Vagina (tissue), 2 donors: ENCODE measurements at places on chromosomes 7 and 10.

DNA sequence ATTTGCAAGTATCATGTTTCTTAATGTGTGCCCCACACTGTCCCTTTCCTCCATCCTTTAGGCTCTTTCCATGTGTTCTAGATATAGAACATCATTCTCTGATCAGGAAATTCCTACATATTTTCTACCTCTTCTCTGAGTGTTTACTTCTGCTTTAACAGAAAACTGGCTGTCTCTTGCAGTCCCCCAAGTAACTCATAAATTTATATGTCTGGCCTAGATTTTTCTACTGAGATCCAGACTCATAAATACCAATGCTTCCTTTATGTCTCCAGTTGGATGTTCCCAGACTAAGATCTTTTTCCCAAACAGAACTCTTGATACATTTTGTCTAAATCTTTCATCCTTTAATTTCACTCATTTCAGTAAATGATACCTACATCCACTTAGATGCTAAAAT is 181.8 kb downstream of the CDK14 start:
- no peak for DNase-seq
- H3K4me3 ChIP-seq: no peak overlapping the region
- no peaks in the 10 kb centered on the region for H3K27me3 ChIP-seq
- no peaks in the 10 kb centered on the region for H3K36me3 ChIP-seq

DNA sequence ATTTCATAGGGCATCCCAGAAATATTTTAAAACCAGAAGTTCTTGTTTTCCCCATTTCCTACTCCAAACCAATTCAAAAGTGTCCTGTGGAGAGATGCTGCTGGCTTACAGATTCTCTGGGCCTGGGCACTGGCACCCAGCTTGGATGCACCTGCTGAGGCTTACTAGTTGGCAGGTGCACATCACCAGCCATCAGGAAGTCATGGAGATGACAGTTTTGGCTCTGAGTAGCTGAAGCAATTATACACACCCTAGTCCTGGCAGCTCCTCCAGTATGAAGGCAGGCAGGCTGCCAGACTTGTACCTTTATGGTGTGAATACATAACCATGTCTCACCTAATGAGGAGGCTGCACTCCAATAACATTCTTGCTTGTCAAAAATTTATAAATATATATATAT is 276.6 kb upstream of the GHITM start:
- no peaks in the 10 kb centered on the region for H3K4me1 ChIP-seq
- no peak for DNase-seq
- H3K27ac ChIP-seq: no peak overlapping the region
- H3K36me3 ChIP-seq: no peaks in the 10 kb centered on the region

- H3K27me3 ChIP-seq: no peaks in the 10 kb centered on the region
- DNase-seq: no peak
- no peaks in the 10 kb centered on the region for H3K36me3 ChIP-seq
- no peak overlapping the region for H3K4me3 ChIP-seq
These were observed 103.4 kb downstream of the PRTFDC1 start for GRCh38 chr10:24849051-24849450.

DNA sequence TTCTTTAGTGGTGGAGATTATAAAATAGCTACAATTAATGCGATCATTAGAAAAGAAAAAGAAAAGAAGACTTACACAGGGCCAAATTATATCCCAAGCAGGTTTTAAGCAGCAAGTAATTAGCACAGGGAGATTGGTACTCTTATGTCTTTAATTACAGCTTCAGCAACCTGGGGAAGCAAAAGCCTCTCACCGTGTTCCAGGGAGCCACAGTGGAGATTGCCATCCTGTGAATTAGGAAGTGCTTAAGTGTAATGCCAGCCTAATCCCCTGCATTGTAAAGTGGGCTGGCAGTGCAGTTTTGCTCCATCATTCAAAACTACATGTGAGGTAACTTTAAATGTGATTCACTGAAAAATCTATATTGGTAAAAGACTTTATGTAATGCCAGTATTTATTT is 533.5 kb upstream of the COBL start:
- no peaks in the 10 kb centered on the region for H3K36me3 ChIP-seq
- H3K4me3 ChIP-seq: no peak overlapping the region
- H3K4me1 ChIP-seq: no peaks in the 10 kb centered on the region
- DNase-seq: no peak
- H3K27ac ChIP-seq: no peak overlapping the region

GRCh38 chr10:17788646-17789045 is 20.5 kb upstream of the MRC1 start:
- no peak overlapping the region for H3K4me3 ChIP-seq
- H3K36me3 ChIP-seq: no peaks in the 10 kb centered on the region
- DNase-seq: no peak
- H3K4me1 ChIP-seq: no peaks in the 10 kb centered on the region
- no peaks in the 10 kb centered on the region for H3K27me3 ChIP-seq

- H3K4me3 ChIP-seq: no peak overlapping the region
- no peaks in the 10 kb centered on the region for H3K27me3 ChIP-seq
- no peak overlapping the region for H3K27ac ChIP-seq
- no peaks in the 10 kb centered on the region for H3K36me3 ChIP-seq
These were observed 3.2 kb upstream of the VSTM4 start for GRCh38 chr10:49118430-49119074.

GRCh38 chr10:103747193-103747865 is 108.0 kb downstream of the SH3PXD2A start:
- H3K27me3 ChIP-seq: no peaks in the 10 kb centered on the region
- peaks cover 47% of the 10 kb centered on the region for H3K4me1 ChIP-seq
- no peak overlapping the region for H3K4me3 ChIP-seq
- no peak for DNase-seq
- peak overlapping the region; percentile 81 for H3K27ac ChIP-seq
- no peaks in the 10 kb centered on the region for H3K36me3 ChIP-seq

- no peaks in the 10 kb centered on the region for H3K4me1 ChIP-seq
- DNase-seq: no peak
- no peak overlapping the region for H3K27ac ChIP-seq
These were observed 78.3 kb upstream of the NOBOX start for GRCh38 chr7:144481833-144482232.

DNA sequence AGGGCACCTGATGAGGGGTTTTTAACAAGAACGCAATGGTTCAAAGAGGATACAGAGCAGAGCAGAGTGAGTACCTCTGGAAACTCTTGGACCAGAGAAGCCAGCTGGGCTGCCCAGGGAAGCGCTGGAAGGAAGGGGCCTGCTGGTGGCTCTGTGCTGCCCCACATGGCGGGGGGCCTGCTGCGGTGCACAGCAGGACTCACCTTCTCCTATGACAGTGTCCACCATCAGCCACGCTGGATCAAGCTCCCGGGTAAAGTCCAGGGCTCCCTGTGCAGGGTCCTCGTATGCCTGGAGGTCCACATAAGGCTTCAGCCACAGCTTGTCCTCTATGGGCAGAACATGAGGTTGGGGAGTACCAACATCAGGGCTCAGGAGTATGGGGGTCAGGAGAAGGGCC is 12.5 kb downstream of the EPHA1 start:
- no peaks in the 10 kb centered on the region for H3K27me3 ChIP-seq
- DNase-seq: no peak
- no peak overlapping the region for H3K4me3 ChIP-seq
- no peak overlapping the region for H3K27ac ChIP-seq
- peaks cover under 1% of the 10 kb centered on the region for H3K36me3 ChIP-seq
- peaks cover 20% of the 10 kb centered on the region for H3K4me1 ChIP-seq

- no peaks in the 10 kb centered on the region for H3K4me1 ChIP-seq
- H3K27ac ChIP-seq: no peak overlapping the region
- no peak overlapping the region for H3K4me3 ChIP-seq
- DNase-seq: no peak
- H3K27me3 ChIP-seq: no peaks in the 10 kb centered on the region
- H3K36me3 ChIP-seq: no peaks in the 10 kb centered on the region
These were observed 46.2 kb upstream of the CCDC3 start for GRCh38 chr10:13047529-13048206.

DNA sequence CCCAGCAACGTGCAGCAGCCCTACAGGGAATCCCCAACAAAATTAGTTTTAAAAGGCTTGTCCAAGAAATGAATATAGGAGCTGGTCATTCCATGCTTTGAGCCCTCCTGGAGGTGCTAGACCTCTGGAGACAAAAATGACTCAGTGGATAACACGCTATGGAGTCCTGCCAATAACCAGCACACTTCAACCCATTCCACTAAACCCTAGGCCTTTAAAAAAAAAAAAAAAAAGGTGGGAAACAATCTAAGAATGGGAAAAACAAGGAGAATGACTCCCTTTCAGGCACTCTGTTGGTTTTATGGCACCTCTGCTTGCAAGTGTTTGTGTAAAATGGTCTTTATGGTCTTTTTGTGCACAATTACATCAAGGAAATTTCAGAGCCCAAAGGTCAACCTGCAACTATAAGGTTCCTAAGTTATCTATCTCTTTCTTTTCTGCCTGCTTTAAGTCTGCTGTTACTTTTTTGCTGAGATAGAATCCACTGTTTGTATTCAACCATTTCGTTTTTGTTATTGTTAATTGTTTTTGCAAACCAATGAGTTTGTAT is 21.3 kb downstream of the AVL9 start:
- H3K4me3 ChIP-seq: no peak overlapping the region
- H3K27ac ChIP-seq: no peak overlapping the region
- H3K4me1 ChIP-seq: peaks cover 18% of the 10 kb centered on the region
- H3K27me3 ChIP-seq: no peaks in the 10 kb centered on the region

DNA sequence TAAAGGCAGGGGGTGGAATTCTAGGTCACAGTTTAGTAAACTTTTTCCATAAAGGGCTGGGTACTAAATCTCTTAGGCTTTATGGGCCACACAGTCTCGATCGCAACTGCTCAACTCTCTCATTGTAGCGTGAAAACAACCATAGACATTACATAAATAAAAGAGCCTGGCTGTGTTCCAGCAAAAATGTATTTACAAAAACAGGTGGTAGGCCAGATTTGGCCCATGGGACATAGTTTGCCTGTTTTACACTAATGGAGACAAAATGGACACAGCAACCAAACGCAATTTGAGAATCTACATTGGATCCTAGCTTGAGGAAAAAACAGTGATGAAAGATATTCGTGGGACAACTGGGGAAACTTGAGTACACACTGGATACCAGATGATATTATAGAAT is 23.2 kb upstream of the MALSU1 start:
- H3K4me1 ChIP-seq: no peaks in the 10 kb centered on the region
- H3K36me3 ChIP-seq: peaks cover 40% of the 10 kb centered on the region
- no peak overlapping the region for H3K27ac ChIP-seq
- no peaks in the 10 kb centered on the region for H3K27me3 ChIP-seq
- DNase-seq: no peak

DNA sequence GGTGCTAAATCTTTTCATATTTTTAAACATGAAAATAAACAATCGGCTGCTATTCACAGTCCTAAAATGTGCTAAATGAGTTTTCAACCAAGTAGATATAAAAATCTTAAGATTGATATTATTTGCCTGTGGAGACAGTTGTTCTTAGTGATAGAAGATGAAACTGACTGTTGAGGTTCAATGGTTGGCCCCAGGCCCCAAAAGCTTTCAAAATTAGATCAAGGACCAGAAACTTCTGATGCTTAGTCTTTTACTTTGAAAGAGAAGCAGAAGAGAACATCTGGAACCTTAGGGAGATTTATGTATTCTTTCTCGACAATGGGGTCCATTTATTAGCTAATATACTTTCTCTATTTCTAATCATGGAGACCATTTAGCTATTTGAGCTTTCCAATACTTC is 155.8 kb downstream of the REEP3 start:
- DNase-seq: no peak
- no peak overlapping the region for H3K4me3 ChIP-seq
- no peak overlapping the region for H3K27ac ChIP-seq
- no peaks in the 10 kb centered on the region for H3K27me3 ChIP-seq
- peaks cover 24% of the 10 kb centered on the region for H3K4me1 ChIP-seq

- no peak overlapping the region for H3K4me3 ChIP-seq
- H3K4me1 ChIP-seq: peaks cover 8% of the 10 kb centered on the region
- no peak for DNase-seq
- no peak overlapping the region for H3K27ac ChIP-seq
- no peaks in the 10 kb centered on the region for H3K27me3 ChIP-seq
These were observed 63.8 kb downstream of the GRB10 start for GRCh38 chr7:50718876-50719275.

DNA sequence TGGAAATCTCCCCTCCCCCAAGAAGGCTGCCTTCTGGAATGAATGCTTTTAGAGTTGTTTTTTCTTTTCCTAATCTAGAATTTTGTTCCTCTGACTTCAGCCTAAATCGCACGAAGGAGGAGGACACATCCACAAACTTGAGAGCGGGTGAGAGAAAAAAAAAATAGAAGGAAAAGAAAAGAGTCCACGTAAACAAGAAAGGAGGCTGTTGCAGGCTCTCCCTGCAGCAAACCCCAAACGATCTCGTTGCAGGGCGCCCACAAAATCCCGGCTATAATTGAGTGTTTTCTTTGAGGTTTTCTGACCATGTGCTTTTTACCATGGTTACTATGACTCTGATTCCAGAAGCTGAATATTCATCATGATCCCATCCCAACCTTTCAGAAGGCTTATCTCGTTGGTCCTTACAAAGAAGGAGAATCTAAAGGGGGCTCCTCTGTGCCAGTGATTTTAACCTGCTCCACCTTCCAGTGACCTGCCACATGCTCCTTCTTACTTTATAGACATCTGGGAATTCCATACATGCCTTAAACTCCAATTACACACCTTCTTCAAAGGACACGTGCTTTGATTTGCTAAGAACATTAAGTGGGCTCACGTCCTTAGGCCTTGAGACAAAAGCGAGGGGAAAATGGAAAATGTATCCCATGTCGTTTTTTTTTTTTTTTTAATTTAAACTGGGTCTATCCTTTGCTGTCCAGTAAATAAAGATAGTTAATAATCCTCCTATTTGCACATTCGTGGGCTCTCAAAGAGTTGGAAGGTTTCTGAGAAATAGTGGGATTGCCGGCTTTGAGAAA is 5.8 kb downstream of the TWIST1 start:
- H3K27me3 ChIP-seq: no peaks in the 10 kb centered on the region
- H3K4me1 ChIP-seq: peaks cover 27% of the 10 kb centered on the region
- no peak overlapping the region for H3K4me3 ChIP-seq
- no peak overlapping the region for H3K27ac ChIP-seq
- no peak for DNase-seq
- no peaks in the 10 kb centered on the region for H3K36me3 ChIP-seq

GRCh38 chr7:27923642-27923980 is 183.6 kb downstream of the TAX1BP1 start:
- H3K27ac ChIP-seq: no peak overlapping the region
- DNase-seq: no peak
- no peaks in the 10 kb centered on the region for H3K27me3 ChIP-seq
- peaks cover 11% of the 10 kb centered on the region for H3K4me1 ChIP-seq

DNA sequence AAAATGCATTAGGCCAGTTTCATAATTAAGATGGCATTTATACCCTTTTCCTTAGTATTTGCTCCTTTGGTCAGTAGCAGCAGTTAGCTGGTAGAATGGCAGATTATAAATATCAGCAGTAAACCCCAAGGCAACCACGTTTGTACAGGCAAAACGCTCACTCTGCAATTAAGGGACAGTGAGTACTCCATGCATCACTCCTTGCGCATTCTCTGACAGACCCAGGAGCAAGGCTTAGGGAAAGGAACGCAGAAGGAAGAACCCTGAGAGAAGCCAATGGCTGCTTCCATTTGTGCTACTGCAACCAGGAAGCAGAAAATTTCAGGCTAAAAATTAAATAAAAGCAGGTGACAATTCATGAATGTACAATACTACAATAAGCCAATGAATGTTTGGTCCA is 12.9 kb downstream of the ETV1 start:
- no peak overlapping the region for H3K4me3 ChIP-seq
- H3K4me1 ChIP-seq: peaks cover 15% of the 10 kb centered on the region
- DNase-seq: no peak
- no peak overlapping the region for H3K27ac ChIP-seq
- no peaks in the 10 kb centered on the region for H3K36me3 ChIP-seq
- H3K27me3 ChIP-seq: no peaks in the 10 kb centered on the region
